NCI-H1694 treated with DMSO at 0.1 percent for 48 hours (cell line): ENCODE measurements at places on chromosomes 12 and 14.

DNA sequence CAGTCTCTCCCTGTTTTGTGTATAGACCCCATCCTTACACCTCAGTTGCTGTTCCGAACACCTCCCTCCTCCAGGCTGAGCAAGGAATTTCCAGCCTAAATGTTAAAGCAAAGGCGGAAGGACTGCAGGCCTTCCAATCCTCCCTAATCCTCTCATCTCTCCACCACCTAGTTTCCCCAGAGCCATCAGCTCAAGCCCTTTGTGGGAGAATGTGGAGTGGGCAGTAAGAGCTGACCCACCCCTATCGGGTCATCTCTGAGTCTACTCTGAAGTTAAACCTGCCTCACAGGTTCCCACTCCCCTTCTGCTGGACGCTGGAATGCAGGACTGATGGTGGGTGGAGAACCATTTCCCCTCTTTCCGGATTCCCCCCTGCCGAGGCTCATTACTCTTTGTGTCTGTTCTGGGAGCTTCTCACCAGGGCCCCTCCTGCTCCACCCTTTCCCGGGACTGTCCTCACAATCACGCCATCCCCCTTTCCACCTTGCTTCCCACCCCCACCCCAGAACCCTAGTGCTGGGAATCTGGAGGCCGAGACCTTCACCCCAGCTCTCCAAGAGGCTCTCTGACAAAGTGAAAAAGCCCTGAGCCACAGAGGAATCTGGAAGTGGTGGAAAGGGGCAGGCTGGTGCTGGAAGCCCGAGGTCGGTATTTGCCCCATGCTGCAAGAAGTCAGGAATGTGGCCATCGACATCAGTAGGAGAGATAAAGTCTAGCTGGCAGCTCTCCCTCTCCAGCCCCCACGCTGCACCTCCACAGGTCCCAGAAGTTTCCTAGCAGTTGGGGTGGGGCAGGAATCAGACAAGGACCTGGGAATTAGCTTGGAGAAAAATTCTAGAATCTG is 3.3 kb upstream of the KRT18 start:
- DNase-seq = no peak

- DNase-seq = no peak
Measured at GRCh38 chr12:113841786-113842185, 124.3 kb downstream of the RBM19 start.

DNA sequence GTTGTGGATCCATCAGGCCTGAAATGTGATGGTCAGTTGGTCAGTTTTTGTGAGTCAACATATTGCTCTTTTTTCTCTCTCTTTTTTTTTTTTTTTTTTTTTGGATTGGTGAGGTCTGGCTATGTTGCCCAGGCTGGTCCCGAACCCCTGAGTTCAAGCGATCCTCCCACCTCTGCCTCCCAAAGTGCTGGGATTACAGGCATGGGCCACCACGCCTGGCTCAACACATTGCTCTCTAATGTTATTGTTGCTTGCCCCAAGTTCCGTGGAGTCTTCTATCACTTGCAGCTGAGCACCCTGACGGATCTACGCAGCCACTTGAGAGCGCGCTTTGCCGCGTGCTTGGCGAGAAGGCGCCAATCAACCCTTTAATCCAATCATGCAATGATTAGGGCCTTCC is 69.5 kb upstream of the DIO3 start:
- DNase-seq = no peak

GRCh38 chr12:65517656-65518210 is 239.2 kb downstream of the MSRB3 start:
- DNase-seq = no peak

DNA sequence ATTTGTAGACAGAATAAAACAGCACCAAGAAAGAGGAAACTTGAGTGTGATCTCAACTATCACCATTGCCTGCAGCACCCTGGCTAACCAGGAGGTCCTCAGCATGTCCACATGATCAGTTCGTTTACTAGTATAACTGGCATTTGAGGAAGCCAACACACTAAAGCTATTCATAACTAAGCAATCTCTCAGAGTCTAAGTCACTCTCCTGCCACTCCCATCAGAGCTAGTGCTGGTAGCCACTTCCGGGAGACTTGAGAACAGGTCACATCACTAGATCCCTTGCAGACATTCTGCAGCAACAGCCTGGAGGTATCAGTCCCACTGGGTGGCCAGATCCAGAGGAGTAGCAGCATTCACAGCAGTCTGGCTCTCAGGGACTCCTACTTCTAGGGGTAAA is 352.9 kb upstream of the OR4E1 start:
- DNase-seq = no peak

DNA sequence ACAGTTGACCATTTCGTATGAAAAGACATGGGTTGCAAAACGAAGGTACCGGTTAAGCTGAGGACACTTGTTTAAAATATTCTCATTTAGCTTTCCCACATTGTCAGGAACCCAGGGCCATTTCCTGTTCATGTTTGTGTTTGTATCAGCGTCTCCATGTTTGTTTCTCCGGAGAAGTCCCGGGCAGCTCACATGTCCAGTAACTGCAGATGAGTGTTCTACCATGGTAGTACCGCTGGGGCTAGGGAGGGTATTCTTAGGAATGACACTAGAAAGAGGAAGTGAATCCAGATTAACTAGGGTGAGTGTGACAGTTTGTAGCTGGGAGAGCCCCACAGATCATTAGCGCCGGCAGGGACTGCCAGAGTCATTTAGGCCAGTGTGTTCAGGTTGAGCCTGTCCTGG is 50.0 kb upstream of the EVL start:
- DNase-seq = no peak

DNA sequence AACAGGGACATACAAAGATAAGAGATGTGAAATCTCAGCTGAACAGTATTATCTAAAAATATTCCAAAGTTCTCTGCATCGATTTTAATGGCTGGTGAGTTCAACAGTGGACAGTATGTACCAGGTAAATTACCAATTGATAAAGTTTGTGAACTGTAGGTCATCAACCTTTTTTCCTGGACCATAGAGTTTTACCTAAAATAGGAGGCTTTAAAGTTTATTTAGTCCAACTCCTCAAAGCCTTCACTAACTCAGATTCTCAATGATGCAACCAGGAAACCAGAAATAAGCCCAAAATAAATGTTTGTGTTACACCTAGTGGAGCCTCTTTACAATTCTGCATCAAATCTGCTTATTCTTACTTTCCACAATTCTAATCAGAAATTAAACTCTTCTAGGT is 205.8 kb downstream of the ANO6 start:
- no peak for DNase-seq

GRCh38 chr14:91885839-91886238 is 18.5 kb upstream of the TC2N start:
- no peak for DNase-seq

GRCh38 chr14:28576523-28576922 is 190.1 kb upstream of the FOXG1 start:
- no peak for DNase-seq
